ENCODE measurements at places on chromosomes 2 and 18.

- DNase-seq: no peak
Observed at GRCh38 chr18:74259347-74259746, 32.4 kb downstream of the CYB5A start.

- no peak for DNase-seq
Observed at GRCh38 chr2:188596054-188596453, 304.4 kb downstream of the GULP1 start.

- DNase-seq: no peak
Observed at GRCh38 chr2:120230515-120231471, 7.6 kb upstream of the TMEM185B start.

DNA sequence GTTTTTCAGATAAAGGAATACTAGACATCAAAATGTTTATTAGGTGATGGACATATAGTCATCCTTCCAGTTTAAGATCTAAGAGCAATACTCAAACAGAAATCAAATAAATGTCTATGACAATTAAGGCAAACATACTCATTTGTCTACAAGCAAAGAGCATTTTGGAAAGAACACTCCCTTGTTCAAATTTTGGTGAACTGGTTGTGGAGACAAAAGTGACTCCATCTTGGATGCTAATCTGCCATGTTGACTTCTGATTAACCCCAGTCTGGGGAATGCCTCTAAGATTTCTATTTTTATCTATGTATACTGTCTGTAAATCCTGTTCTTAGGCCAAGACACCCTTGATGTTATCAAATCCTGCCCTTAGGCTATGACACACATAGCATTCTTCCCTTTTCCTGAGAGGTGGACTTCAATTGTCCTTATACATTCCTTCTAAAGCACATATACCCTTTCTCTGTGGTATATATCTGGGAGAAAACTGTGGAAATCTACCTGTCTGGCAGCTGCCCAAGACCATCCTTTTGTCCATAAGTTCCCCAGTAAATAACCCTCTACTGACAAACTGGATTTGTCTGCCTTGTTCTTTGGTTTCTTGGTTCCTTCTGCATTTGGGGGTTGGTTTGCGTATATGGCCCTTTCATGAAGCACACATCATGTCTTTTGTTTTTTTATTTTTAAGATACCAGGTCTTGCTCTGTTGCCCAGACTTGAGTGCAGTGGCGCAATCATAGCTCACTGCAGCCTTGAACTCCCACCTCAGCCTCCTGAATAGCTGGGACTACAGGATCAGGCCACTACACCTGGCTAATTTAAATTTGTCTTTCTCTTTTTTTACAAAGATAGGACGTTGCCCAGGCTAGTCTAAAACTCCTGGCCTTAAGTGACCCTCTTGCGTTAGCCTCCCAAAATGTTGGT is 12.5 kb upstream of the PLEKHM3 start:
- DNase-seq: no peak

DNA sequence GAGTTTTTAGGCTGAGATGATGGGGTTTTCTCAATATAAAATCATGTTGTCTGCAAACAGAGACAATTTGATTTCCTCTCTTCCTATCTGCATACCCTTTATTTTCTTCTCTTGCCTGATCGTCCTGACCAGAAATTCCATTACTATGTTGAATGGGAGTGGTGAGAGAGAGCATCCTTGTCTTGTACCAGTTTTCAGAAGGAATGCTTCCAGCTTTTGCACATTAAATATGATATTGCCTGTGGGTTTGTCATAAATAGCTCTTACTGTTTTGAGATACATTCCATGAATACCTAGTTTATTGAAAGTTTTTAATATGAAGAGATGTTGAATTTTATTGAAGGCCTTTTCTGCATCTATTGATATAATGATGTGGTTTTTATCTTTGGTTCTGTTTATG is 181.8 kb downstream of the GBX2 start:
- no peak for DNase-seq

GRCh38 chr2:133720429-133720828 is 152.2 kb upstream of the NCKAP5 start:
- no peak for DNase-seq

DNA sequence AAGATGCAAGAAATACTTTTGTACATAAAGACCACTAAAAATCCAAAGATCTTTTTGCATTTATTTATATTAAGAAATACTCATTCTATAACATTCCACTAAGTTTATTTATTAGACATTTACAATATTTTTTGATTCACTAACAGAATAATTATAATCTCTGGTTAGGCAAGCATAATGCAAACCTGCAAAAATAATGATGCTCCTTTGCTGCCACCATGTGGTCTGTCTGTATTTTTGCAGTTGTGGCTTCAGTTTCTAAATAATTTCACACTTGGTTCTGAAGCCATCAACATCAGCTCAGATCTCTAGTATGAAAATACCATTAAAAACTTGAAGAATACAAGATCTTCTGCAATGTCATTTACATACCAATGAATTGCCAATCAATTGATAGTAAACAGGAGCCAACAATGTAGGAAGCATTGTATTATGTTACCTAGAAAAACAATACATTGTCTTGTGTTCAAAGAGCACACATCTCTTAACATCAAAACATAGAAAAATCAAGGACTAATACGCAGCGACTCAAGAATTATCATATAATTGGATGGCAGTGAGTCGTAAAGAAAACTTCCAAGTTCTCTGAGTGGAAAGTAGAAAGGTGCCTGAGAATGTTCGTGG is 28.8 kb upstream of the WDR75 start:
- peak; percentile 24 for DNase-seq

Data from T-cell (primary cell).